ENCODE measurements at places on chromosomes 11 and 22.

DNA sequence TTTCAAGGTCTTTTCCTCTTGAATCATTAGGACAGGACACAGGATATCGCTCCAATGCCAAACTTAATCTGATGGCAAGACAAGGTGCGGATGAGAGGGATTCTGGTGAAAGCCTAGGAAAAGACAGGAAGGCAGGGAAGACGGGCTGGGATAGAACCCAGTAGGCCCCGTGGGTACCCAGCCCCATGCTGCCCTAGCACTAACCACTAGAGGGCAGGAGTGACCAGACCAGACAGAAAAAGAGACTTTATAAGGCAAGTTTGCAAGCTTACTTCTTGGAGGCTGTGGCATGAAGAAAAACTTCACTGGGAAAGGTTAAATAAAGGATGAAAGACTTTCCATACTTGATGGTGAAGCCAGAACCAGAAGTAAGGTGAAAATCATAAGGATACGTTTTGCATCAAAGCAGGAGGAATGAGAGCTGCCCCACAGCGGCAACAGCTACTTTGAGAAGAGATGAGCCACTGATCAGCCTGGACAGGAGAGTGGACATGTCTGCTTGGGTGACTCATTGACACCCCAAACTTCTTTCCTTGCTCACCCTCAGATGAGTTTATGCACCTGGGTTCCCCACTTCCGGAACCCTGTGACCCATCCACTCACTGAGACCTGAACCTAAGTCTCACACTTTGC lies 39.8 kb downstream of the SYN3 start:
- H3K36me3 ChIP-seq = no peaks in the 10 kb centered on the region
- no peak overlapping the region for H3K27ac ChIP-seq
- no peak overlapping the region for H3K4me3 ChIP-seq
- DNase-seq = peak; percentile 40

DNA sequence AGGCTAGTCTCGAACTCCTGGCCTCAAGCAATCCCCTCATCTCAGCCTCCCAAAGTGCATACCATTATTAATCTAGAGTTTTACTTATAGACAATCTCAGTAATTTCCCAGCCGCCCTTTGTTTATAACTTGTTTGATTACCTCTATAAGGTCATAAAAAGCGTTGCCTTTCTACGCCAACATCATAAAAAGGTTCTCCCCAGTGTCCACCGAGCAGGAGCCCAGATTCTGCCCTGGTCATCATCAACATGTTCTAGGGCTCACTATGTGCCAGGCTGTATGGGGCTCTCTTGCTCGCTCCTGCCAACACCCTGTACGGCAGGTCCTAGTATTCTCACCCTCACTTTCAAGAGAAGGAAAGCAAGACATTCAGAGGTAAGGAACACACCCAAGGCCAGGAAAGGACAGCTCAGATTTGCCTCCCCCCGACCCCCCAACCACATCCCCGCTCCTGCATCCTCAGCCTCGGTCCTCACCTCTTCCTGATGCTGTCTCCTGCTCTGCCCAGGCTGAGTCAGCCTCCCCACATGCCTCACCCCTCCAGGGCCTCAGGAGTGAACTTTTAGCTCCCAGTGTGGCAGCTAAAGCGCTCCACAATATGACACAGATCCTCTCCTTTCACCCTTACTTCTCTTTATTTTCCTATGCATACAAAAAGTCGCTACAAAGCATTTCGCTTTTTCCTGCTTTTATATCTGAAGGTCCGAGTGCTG lies 14.3 kb downstream of the ARFGAP3 start:
- no peaks in the 10 kb centered on the region for H3K4me1 ChIP-seq
- H3K36me3 ChIP-seq = peaks cover 10% of the 10 kb centered on the region
- H3K4me3 ChIP-seq = no peak overlapping the region
- DNase-seq = no peak
- H3K27ac ChIP-seq = no peak overlapping the region

DNA sequence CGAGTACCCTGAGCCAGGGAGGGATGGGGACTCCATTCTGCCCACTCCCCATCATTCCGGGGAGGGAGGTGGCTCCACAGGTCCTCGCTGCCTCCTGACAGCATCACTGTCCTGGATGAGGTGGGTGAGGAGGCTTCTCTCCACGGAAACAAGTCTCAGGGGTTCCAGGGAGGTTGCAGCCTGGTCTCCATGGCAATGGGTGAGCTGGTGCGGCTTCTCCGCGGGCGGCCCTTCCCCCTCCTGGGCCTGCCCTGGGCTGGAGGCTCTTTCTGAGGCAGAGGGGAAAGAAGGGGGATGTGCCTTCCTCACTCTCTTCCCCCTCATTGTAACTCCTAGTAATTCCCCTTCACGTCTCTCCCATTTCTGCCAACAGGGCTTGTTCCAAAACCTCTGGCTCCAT lies 37.1 kb upstream of the PARVG start:
- H3K4me3 ChIP-seq = no peak overlapping the region
- no peaks in the 10 kb centered on the region for H3K36me3 ChIP-seq
- peaks cover 10% of the 10 kb centered on the region for H3K27me3 ChIP-seq
- no peak for DNase-seq

GRCh38 chr11:96338910-96339705 lies 3.9 kb downstream of the MAML2 start:
- H3K36me3 ChIP-seq = peaks cover 16% of the 10 kb centered on the region
- peaks cover 17% of the 10 kb centered on the region for H3K4me1 ChIP-seq
- H3K4me3 ChIP-seq = peak overlapping the region; percentile 30
- DNase-seq = peak; percentile 67

- H3K36me3 ChIP-seq = no peaks in the 10 kb centered on the region
- peak; percentile 73 for DNase-seq
- no peak overlapping the region for H3K27ac ChIP-seq
- H3K4me1 ChIP-seq = peaks cover 20% of the 10 kb centered on the region
- H3K27me3 ChIP-seq = peaks cover 58% of the 10 kb centered on the region
- peak overlapping the region; percentile 68 for H3K4me3 ChIP-seq
Observed at GRCh38 chr11:76209973-76210930, 4.0 kb upstream of the WNT11 start.

DNA sequence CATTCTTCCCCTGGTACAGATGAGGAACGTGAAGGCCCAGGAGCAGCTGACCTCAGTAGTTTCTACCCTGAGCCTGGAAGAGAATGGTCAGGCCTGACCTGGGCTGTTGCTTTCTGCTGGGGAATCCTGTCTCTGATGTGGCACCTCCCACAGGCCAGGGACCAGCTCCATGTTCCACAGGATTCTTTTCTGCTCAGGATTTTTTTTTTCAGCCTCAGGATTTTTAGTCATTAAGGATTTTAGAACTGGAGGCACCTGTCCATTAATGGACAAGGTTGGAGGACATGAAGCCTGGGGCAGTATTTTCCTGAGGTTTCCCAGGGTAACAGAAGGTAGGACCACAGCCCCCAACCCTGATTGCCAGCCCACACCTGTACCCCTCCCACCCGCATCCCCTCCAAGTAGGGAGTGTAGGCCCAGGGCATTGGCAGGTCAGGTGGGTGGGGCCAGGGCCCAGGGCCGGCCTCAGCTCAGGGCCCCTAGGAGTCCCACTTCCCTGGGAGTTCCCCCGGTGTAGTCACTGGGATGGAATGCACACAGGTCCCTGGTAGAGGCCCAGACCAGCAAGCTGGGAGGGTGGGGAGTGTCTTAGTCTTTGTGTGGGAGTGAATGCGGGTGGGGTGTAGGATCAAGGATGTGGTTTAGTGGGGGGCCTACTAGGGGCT lies 16.1 kb downstream of the BIK start:
- no peaks in the 10 kb centered on the region for H3K27me3 ChIP-seq
- no peak overlapping the region for H3K4me3 ChIP-seq
- H3K4me1 ChIP-seq = peaks cover 23% of the 10 kb centered on the region
- peaks cover 4% of the 10 kb centered on the region for H3K36me3 ChIP-seq
- peak; percentile 98 for DNase-seq

GRCh38 chr22:46764779-46765485 lies 2.5 kb downstream of the TBC1D22A start:
- H3K4me1 ChIP-seq = peaks cover 3% of the 10 kb centered on the region
- DNase-seq = no peak
- H3K27me3 ChIP-seq = no peaks in the 10 kb centered on the region
- H3K27ac ChIP-seq = no peak overlapping the region

DNA sequence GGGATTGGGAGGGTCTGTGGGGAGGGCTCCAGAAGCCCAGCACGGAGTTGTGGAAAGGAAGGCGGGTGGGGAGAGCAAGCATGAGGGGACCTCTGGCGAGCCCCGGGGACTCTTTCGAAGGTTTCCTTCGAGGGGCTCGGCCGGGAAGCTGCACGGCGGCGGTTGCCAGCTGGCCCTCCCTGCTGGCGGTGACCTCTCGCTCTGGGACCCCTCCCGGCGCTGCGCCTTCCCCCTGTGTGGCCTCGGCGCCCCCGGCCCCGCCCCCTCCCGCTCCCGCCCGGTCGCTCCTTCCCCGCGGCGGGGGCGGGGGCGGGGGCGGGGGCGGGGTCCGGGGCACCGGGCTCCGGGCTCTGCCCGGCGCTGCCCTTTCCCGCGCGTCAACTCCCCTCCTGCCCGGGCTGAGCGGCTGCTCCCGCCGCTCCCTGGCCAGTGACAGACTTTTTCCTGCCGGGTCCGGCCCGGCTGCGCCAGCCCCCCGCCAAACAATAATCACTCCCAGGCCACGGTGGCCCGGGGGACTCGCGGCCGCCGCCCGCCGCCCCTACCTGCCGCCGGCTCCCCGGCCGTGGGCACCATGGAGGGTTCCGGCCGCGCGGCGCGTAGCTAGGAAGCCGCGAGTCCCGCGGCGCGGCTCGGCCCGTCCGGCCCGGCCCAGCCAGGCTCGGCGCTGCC lies 941 bp downstream of the CLCF1 start:
- peak overlapping the region; percentile 68 for H3K27ac ChIP-seq
- peaks cover 15% of the 10 kb centered on the region for H3K27me3 ChIP-seq
- H3K4me3 ChIP-seq = peak overlapping the region; percentile 76
- H3K4me1 ChIP-seq = peaks cover 41% of the 10 kb centered on the region

DNA sequence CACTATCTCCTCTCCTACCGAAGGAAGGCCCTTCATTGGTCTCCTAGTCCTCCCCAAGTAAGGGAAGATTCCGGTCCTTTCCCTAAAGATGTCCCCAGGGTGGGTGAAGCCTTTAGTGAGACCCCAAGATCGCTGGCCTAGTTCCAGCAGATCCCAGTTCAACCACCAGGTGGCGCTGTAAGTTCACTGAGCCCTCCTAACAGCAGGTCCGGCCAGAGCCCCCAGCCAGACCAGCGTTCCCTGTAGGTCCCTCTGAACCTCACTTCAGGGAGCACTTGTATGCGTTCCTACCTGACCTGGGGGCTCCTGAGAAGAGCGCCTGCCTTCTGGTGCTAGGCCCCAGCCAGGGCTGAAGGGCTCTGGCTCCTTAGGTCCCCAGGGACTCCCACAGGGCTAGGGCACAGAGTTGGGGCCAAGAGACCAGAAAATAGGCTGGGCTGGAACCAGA lies 38.1 kb downstream of the LMO1 start:
- H3K27ac ChIP-seq = no peak overlapping the region
- H3K36me3 ChIP-seq = no peaks in the 10 kb centered on the region
- H3K4me1 ChIP-seq = peaks cover 39% of the 10 kb centered on the region
- DNase-seq = peak; percentile 47
- no peaks in the 10 kb centered on the region for H3K27me3 ChIP-seq
- no peak overlapping the region for H3K4me3 ChIP-seq

DNA sequence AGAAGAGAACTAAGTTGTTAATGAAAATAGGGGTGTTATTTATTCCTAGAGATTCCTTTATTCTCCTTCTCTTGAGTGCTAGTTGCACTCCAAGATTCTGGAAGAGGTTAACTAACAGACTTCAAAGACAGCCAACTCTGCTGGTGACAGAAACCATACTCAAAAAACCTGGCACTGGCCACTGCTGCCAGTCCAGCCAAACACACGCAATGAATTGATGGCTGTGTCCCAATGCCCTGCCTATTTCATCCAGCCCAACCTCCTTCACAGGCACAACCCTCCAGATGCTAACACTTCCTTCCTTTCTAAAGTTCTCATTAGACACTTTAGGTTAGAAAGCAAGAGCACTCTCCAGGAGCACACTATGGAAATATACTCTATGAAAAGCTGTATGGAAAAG lies 150.8 kb upstream of the C11orf58 start:
- no peak overlapping the region for H3K4me3 ChIP-seq
- no peaks in the 10 kb centered on the region for H3K4me1 ChIP-seq
- no peak for DNase-seq
- H3K36me3 ChIP-seq = no peaks in the 10 kb centered on the region
- no peak overlapping the region for H3K27ac ChIP-seq

GRCh38 chr11:96147186-96147585 lies 195.8 kb downstream of the MAML2 start:
- no peak for DNase-seq
- H3K27ac ChIP-seq = no peak overlapping the region
- H3K4me3 ChIP-seq = no peak overlapping the region

DNA sequence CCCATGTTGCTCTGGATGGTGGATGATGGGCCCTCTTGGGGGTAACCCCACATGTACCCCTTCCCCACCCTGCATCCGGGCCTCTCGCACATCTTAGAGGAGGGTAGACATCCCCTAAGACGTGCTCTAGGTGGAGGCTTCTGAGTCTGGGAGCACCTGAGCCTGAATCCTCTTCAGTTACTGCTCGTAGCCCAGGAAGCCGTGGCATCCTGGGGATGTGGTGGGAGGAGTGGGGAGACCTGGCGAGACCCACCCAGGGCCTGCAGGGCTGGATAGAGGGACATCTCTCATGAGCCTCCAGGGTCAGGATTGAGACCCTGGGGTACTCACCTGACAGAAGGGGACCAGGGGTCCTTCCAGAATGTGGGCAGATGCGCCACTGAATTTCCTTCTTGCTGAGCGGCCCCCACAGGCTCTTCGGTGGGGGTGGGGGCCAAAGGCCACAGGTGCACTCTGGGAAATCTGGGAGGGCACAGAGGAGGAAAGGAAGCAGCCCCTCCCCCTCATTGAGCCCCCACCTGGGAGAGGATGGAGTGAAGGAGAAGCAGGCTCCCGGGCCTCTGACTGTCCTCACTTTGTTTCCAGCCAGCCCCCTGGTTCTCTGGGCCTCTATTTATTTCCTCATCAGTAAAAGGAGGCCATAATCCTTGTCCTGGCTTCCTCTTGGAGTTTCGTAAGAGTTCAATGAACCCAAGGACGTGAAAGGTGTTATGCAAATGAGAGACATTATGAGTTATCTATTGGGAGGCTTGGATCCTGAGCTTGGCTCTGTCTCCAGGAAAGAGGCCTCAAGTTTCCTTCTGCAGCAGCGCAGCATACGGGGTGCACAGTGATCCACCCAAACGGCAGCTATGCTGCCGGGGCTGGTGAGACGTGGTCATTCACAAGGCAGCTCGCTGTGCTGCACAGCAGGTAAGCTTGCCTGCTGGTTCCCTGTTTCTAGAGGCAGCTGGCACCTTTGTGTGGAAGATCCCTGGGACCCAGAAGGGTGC lies 31.2 kb downstream of the KCNJ4 start:
- no peaks in the 10 kb centered on the region for H3K36me3 ChIP-seq
- no peaks in the 10 kb centered on the region for H3K4me1 ChIP-seq
- H3K4me3 ChIP-seq = no peak overlapping the region
- no peak overlapping the region for H3K27ac ChIP-seq
- no peak for DNase-seq
- no peaks in the 10 kb centered on the region for H3K27me3 ChIP-seq

- no peak for DNase-seq
- no peak overlapping the region for H3K4me3 ChIP-seq
- no peaks in the 10 kb centered on the region for H3K27me3 ChIP-seq
- H3K27ac ChIP-seq = no peak overlapping the region
Observed at GRCh38 chr11:2432628-2433071, 11.7 kb downstream of the TRPM5 start.

- H3K27ac ChIP-seq = no peak overlapping the region
- no peaks in the 10 kb centered on the region for H3K27me3 ChIP-seq
- H3K36me3 ChIP-seq = no peaks in the 10 kb centered on the region
- no peak for DNase-seq
- no peaks in the 10 kb centered on the region for H3K4me1 ChIP-seq
Observed at GRCh38 chr11:19810852-19811251, 98.2 kb downstream of the NAV2 start.

GRCh38 chr11:65879617-65880016 lies at the start of gene CTSW:
CTSW (plus strand) TSS chr11:65879837; CDS start chr11:65879855, 18 bp downstream.
- H3K27me3 ChIP-seq = no peaks in the 10 kb centered on the region
- peaks cover 27% of the 10 kb centered on the region for H3K36me3 ChIP-seq
- H3K27ac ChIP-seq = no peak within 1 kb of the TSS
- no peak for DNase-seq
